ENCODE measurements at places on chromosomes 13 and 19. TPM values are rescaled to one million over a fixed set of nuclear protein-coding genes. Genes with fewer than 3 reads are reported as not detected.

GDF15 gene
- polyA plus RNA-seq = 0.44 TPM

F7 gene
- polyA plus RNA-seq = 0.04 TPM

SUPT5H gene
- 149 TPM for polyA plus RNA-seq

TOMM40 gene
- 45.6 TPM for polyA plus RNA-seq

HSH2D gene
- 0.19 TPM for polyA plus RNA-seq

CYP2F1 gene
- polyA plus RNA-seq = not detected

UPF3A gene
- 26.8 TPM for polyA plus RNA-seq

DNA sequence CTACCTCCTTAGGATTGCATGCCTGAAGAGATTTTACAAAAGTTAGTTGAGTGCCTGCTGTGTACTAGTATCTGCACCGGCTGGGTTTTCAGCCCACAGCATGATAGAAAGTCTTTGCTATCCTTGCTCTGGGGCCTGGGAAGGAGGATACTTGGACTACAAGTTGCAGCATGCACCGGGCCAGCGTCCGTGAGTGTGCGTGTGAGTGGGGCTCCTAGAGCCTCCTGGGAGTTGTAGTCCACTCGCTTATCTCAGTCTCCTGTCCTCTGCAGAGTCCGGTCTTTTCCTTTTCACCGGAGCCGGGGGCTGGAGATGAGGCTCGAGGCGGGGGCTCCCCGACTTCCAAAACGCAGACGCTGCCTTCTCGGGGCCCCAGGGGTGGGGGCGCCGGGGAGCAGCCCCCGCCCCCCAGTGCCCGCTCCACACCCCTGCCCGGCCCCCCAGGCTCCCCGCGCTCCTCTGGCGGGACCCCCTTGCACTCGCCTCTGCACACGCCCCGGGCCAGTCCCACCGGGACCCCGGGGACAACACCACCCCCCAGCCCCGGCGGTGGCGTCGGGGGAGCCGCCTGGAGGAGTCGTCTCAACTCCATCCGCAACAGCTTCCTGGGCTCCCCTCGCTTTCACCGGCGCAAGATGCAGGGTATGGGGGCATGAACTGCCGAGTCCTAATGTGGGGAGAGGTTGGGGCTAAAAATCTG lies 20.6 kb downstream of the BRSK1 start:
- no peak for DNase-seq

- no peak for DNase-seq
These were observed 19.2 kb downstream of the SLC27A1 start for GRCh38 chr19:17489392-17490030.

DNA sequence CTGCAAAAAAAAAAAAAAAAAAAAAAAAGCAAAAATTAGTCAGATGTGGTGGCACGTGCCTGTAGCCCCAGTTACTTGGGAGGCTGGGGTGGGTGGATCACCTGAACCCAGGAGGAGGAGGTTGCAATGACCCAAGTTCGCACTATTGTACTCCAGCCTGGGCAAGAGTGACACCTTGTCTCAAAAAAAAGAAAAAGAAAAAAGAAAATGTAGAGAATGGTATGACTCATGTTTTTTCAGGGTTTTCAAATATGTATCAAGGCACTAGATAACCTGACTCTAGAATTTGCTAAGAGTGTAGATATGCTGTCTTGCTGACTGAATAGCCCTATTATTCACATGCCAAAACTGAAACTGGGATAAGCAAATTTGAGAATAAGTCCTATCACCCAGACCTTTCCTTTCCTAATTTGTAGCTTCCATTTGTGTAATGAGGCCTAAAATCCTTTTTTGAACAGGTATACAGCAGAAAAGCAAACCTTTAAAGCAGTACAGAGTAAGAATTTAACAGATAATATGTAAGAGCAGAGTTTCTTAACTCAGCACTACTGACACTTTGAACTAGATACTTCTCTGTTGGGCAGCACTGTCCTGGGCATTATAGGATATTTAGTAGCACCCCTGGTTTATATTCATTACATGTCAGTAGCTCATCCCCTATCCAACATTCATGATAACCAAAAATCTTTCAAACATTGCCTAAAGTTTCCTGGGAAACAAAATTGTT lies 108.6 kb downstream of the ELF1 start:
- no peak for DNase-seq

- DNase-seq = no peak
These were observed 257.5 kb downstream of the ITGBL1 start for GRCh38 chr13:101709952-101710351.

DNA sequence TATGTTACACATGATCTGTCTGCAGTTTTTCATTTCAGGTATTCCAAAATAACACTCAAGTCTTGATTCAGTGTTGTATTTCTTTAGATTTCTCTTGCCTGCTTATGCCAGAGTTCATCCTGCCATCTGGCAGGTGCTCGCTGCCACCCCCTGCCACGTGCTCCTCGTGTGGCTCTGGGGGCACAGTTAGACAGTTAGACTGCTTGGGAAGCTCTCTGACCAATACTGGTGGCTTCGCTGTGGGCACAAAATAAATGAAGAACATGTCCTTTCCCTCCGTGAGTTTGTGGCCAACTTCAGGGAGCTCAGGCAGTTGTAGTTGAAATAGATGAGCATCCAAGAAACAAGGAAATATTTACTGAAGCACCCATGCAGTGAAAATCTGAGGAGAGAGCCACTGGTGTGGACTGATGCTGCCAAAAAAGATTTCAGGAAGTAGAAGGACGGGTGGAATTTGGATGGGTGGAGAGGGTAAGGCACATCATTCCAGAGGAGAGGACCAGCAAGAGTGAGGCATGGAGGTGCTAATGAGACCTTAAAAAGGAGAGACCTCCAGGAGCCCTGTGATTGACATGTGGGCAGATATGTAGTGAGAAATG lies 37.5 kb upstream of the GPR183 start:
- DNase-seq = no peak

DNA sequence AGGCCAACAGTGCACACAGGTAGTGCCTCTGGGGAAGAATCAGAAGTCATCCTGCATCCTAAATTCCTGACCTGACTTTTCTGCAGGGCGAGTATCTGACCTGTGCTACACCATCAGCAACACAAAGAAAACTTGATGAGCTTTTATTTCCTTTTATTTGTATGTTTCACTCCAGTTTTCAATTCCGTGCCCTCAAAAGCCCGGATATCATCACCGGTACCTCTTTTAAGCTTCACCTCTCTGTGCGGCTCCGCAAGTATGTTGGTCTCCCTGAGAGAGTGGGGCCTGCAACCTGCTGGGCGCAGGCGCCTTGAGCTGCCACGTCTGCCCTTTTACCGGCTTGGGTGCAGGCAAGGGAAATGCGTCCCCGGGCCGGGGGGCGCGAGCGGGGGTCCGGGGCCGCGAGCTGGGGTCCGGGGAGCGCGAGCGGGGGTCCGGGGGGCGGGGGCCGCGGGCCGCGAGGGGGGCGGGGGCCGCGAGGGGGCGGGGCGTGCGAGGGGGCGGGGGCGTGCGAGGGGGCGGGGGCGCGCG lies 4.3 kb upstream of the DUXA start:
- DNase-seq = peak; percentile 37

DNA sequence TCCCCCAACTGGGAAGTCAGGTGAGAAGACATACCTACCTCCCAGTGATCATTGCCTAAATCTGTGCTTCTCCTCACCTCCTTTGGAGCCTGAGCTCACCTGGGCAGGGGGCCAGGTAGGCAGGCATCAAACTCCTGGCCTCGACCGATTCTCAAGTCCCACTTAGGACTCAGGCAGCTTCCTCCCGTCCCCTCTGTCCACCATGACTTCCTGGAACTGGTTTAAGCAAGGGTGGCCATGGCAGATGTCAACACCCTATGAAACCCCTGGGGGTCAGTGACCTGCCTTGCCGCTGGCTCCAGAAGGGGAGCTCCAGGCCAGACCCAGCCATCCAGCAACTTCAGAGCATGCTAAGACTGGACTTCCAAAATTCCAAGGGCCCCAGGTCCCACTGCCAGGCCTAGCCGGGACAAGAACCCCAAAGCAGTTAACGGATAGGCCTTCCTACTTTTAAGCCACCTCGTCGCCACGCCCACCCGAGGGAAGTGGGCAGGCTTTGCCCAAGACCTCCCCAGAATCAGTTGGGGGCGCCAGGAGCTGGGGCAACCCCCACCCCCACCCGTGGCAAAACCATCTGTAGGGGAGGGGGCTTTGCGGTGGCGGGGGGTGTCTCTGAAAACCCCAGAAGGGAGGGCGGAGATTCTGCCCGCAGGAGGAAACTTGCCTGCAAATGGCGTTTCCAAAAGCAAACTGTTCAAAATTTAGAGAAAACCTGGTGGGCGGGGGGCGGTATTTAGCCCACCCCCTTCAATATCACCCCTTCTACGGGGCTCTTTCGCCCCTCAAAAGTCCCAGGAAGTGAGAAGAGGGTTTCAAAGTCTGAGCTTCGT lies 657 bp downstream of the PLIN3 start:
- peak; percentile 42 for DNase-seq

GRCh38 chr13:112320303-112320702 lies 55.9 kb upstream of the SPACA7 start:
- no peak for DNase-seq

- DNase-seq = no peak
These were observed 58.5 kb upstream of the SLITRK1 start for GRCh38 chr13:83940742-83941141.

- DNase-seq = peak; percentile 81
These were observed 15.7 kb downstream of the PLIN3 start for GRCh38 chr19:4851551-4852290.

DNA sequence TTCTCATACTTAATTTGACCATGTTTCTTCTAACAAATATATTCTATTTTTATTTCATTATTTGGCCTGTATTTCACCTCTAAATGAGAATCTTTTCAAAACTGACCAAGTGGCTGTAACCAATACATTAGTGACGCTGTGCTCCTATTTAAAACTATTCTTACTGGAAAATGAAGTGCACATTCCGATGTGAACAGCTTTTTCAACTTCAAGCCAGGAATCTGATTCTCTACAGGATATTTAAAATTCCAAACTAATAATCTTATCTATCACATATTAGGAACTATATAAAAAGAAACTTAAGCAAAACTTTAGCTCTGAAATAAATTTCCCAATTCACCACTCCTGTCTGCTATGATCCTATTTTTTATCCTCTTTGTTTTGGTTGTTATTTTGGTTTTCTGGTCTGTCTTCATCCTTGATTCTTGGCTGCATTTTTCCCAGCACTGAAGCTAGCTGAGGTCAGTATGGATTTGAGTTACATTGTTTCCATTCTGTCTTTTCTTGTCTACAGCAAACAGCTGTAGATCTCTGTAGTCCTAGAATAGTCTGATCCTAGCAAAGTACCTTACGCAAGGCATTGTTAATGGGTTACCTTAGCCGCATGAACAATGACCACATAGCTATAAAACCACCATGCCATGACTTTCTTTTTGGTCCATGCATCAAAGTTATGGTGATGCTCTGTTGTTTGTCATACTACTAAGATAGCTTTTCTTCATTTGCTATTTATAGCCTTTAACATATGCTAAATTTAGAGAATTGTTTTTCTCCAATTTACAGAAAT lies 748.6 kb upstream of the SPRY2 start:
- no peak for DNase-seq
